ENCODE measurements at places on chromosomes 6 and 20.

- no peak for DNase-seq
These were observed 9.4 kb downstream of the SULF2 start for GRCh38 chr20:47775841-47776240.

GRCh38 chr20:18004384-18005031 lies 35.7 kb downstream of the MGME1 start:
- no peak for DNase-seq

DNA sequence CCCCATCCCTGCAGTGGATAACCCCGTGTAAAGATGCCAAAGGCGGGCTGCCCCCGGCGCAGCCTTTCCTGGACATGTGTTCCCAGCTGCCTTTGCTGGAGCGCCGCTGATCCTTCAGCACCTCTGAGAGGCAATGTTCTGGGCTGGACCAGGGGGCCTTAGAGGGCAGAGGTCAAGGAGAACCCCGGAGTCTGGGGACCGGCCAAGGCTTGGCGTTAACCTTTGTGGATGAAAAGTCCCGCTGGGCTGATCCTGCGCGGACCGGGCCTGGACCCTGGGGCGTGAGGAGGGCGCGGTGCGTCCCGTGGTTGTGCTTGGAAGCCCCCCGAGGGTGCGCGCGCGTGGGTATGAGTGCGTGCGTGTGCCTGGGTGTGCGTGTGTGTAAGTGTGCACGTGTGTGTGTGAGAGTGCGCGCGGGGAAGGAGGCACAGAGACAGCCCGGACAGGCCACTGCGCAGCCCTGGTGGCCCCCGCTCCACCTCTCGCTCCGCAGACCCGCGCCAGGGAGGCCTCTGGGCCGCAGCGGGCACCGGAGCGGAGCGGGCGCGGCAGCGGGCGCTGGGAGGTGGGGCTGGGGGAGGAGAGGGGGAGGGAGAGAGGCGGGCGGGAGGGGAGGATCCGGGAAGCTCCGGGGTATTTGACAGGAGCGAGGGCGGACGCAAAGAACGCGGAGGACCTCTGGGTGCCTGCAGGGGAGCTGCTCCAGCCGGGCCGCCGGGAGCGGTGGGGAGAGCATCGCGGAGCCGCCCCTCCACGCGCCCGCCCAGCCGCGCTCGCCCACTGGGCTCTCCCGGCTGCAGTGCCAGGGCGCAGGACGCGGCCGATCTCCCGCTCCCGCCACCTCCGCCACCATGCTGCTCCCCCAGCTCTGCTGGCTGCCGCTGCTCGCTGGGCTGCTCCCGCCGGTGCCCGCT lies at the start of gene SMOC2:
Gene SMOC2 (plus strand): TSS at position 665 of the 914 bp plus-strand sequence. CDS start 187 bp downstream, at position 852.
- DNase-seq: no peak

DNA sequence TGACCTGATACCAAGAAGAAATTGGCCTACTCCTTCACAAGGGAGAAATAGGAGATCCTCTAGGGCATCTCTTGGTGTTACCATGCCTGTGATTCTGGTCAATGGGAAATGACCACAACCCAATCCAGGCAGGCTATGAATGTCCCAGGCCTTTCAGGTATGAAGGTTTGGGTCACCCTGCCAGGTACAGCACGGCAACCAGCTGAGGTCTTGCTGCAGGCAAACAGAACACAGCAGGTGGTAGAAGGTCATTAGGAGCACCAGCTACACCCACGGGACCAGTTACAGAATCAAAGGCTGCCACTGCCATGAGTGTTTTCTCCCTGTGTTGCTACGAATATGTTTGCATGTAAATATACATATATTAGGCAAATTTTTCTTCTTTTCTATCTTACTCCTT lies 202.3 kb downstream of the ERMARD start:
- DNase-seq: no peak

GRCh38 chr6:76004202-76004601 lies 68.3 kb downstream of the IMPG1 start:
- DNase-seq: no peak

DNA sequence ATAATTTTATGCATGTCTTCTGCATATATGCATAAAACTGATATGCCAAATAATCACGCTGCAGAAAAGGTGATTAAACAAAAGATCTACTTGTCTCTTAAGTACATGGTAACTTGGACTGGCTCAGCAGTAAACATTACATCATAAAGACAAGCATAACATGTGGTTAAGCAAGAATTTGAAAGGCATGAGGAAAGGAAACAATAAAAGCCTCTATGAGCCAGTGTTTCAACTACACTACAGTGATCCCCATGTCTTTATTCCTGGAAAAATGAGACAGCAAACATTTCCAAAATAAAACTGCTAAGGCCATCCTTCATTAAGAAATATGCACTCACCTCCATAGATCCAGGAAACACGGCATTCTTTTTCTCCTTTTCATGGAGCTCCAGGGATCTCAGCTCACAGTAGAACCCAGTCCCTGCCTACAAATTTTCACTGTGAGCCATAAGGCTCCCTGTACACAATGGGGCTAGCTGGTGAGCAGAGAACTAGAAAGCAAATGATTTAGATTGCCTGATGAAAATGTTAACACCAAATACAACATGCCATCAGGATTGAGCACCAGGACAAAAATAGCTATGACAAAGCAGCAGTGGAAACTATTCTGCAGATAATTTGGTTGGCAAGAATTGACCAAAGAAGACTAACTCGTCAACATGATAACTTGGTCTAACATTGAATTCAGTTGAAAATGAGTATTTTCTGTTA lies 156.1 kb downstream of the COL21A1 start:
- no peak for DNase-seq

DNA sequence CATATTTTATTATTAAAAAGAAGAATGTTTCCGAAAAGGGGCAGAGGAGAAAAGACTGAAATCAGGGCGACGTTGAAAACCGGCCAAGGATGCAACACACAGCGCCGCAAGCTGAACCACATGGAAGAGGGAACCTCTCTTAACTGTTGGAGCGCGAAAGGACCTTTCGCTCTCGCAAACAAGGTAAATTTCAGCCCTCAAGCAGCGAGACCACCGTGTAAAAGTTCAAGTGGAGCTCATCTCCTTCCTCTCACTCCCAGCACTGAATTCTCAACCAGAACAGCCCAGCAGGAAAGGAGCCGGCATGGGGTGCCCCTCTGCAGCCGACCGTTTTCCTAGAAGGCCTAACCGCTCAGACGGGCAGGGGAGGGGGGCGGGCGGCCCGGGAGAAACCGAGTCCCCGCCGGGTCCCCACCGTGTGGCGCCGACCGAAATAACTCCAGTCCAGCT lies 621 bp downstream of the GPR63 start:
- peak; percentile 25 for DNase-seq

GRCh38 chr6:95848717-95849116 lies 167.1 kb upstream of the FUT9 start:
- DNase-seq: no peak

- no peak for DNase-seq
These were observed 18.5 kb downstream of the NOX3 start for GRCh38 chr6:155436981-155437749.

DNA sequence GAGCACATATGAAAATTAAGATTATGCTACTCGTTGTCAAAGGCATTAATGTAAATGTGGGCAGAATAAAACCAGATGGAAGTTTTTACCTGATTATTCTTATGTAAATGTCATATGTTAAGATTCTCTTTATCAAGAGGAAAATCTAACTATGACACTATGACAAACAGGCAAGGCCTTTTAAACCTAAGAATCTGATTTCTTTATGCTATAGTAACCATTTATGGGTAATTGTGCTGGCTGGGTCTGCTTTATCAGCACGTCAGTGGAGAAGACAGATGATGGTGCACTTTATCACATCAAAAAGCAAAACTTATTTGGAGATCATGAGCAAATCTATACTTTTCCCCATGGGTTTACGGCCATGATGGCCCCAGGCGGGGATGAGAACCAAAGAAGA lies 412.0 kb upstream of the NOX3 start:
- DNase-seq: no peak

- DNase-seq: no peak
These were observed 54.3 kb downstream of the DLGAP4 start for GRCh38 chr20:36360429-36360828.

DNA sequence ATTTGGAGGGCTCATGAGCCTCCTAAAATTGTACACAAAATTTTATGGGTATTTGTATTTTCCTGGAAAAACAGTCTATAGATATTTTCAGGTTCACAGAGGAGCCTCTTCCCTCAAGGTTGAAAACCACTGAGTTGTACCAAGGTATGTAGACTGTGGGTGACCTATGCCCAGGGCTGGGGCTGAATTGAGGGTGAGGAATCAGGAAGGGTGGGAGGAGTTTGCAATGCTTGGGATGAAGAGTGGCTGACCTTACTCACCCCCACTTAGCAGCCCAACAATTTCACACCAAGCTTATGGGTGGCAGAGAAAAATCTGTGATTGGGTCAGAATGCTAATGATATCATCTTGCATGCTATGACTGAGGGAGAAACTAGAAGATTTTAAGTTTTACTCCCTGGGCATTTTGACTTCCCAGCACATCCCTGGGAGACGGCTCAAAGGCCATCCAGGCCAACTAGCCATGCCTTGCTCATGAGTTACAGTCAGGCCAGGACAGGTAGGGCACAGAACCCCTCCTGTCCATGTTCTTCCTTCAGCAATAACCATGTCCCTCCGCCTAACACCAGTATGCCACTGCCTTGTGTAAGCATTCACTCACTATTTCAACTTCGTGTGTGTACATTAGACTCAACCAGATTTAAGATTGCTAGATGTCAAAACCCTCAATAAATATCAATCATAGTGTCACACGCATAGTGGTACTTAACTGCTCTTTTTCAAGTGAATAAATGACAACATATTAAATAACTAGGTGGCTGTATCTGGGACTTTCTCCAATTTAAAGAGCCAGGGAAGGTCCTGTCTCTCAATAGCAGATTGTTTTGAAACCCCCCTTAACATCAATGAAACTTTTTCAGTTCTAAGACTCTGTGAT lies 16.6 kb downstream of the ADTRP start:
- no peak for DNase-seq

DNA sequence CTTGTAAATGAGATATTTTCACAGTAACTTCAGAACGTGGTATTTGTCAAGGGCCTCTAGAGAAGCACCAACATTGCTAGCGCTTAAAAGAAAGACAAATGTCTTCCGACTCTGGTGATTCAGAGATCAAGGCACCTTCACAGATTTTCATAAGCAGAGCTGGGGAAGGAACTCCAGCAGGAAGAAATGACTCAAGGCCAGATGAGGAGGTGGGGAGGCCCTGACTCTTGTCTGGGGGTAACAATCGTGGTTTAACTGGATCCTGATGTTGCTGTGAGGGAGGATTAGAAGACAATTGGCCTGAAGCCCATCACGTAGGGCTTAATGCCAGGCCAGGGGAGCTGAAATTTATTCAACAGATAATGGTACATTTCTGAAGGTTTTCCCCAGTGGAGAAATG lies 122.9 kb upstream of the QKI start:
- DNase-seq: no peak

GRCh38 chr6:45427726-45428125 lies 50.0 kb upstream of the SUPT3H start:
- no peak for DNase-seq

DNA sequence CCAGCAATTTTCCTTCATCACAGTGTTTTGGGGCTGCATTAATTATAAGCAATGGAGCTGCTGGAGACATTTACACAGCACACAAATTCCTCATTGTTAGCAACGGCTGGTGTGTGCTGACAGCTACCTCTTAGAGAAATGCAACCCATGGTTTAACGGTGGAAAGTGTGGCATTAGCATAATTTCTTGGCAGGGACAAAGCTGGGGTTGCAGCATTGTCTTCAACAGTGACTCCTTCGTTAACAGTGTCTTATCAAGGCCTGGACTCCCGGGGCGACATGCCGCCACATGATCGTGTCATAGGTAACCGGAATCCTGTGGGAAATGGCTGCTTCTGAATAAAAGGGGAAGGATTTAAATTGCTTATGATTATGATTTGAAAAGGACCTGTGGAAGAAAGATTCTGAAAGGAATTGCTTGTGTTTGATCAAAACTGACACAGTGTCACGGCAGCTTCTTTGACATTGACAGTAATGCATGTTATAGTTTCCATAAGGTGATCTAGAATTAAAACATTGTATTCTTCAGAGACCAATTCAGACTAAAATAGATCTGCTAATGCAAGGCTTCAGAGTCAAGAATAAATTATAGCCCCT lies 128.0 kb downstream of the UST start:
- no peak for DNase-seq

GRCh38 chr6:127938701-127939100 lies 37.8 kb upstream of the THEMIS start:
- no peak for DNase-seq

DNA sequence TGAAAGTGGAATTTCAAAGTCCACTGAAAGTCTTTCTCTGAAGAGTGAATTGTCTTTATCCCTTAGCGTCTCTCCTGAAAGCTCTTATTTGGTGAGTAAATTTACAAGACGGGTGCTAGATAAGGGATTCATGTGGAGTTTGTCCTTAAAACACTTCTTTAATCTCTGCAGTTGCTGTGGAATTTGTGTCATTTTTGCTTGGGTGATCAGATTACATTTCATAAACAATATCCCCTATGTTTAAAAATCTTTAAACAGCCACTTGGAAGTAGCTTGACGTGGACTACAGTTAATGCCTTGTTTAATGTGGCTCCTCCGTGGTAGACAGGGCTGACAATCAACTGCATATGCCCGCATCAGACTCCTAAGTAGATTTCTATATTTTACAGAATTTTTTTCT lies 175.4 kb upstream of the ZNF217 start:
- no peak for DNase-seq

DNA sequence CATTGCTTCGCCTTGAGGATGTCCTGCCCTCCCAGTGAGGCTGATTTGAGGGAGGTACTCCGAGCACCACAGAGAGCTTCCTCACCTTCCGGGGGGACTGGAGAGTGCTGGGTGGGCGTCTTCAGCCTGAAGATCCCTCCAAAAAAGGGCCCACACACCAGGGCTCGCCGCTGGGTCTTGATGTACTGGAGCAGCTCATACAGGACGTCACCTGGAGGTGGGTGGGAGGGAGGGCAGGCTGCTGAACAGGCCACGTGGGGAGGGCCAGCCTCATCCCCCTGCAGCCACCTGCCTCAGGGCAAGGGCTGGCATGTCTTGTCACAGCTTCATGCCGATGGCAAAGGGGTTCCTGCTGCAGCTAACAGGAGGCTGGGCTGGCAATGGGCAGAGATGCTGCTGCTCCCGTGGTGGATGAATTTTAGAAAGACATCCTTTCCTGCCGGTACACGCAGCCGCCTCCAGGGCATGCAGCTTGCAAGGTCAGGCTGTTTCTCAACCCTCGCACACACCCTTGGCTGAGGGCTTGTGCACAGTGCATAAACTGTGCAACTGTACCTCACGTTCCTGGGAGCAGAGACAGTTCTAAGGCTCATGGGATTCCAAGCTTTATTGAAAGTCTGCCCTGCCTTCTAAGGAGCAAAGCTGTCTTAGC lies 14.0 kb downstream of the ETV7 start:
- no peak for DNase-seq

- DNase-seq: no peak
These were observed 44.1 kb downstream of the ELOVL2 start for GRCh38 chr6:10999994-11000393.

- no peak for DNase-seq
These were observed 818.5 kb upstream of the FLRT3 start for GRCh38 chr20:15155848-15156401.

GRCh38 chr6:136499370-136499769 lies 50.9 kb downstream of the MAP7 start:
- no peak for DNase-seq

DNA sequence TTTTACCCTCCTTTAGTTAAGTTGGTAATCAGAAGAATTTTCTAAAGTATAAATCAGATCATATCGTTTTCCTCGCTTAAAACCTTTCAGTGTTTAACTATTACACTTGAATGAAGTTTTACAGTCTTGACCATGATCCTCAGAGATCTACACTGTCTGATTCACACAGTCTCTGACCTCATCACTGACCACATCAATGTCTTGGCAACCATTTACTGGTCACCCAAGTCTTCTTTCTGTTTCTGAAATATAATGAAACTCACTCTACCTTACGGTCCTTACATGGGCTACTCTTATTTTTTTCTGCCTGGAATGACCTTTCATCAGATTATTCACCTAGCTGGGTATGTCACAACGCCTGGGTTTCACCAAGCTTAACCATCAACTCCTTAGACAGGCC lies 71.4 kb downstream of the ADGB start:
- no peak for DNase-seq

Data from posterior cingulate gyrus (tissue), 11 donors.